Ovary (tissue), 10 donors: ENCODE measurements at places on chromosomes 3 and 15. TPM values are rescaled to one million over a fixed set of nuclear protein-coding genes. Genes with fewer than 3 reads are reported as not detected.

DNA sequence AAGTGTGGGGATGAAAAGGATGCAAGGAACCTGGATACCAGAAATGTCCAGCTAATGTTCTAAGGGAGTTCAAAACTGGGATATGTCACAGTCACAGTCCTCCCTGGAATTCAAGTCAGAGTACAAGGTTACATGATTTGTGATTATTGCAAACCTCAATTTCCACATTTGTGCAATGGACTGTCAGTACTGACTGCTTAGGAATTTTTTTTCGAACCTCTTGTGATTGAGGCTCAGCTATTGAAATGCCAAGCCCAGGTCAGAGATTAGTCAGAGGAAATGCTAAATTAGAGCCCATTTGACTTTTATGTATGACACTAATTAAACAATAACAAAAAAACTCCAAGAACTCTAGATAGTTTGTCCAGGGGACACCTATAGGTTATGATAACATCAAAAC, 210.2 kb downstream of the THSD4 start:
- no peak for DNase-seq

GRCh38 chr3:156316076-156316475, 195.7 kb downstream of the KCNAB1 start:
- no peak for DNase-seq

GRCh38 chr3:9884555-9885165, 4.6 kb upstream of the CIDEC start:
- DNase-seq = no peak

DNA sequence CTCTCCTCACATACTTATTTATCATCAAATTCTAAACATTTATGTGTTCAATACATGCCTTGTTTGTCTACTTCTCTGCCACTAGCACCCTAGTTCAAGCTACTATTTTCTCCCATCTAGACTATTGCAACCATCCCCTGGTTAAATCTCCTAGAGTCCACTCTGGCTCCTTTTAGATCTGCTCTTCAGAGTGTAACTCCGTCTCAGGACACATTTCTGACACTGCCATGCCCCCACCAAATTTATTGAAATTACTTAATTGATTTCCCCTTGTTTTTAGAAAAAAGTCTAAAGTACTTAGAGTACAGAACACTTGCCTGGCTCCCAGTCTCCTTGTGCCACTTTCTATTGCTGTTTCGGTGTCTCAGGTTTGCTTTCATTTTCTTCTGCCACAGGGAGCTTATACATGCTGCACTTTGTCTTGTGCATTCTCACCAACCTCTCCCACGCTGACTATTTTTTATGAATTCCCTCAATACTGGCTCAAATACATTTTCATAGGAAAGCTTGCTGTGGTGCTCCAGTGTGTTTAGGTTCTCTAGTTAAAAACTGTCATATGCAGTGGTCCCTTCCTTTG, 792.3 kb downstream of the DIPK2A start:
- no peak for DNase-seq

- no peak for DNase-seq
Observed at GRCh38 chr3:76383781-76384180, 598.4 kb upstream of the ZNF717 start.

CLSTN2 gene
- 225 TPM for total RNA-seq
